ENCODE measurements at places on chromosomes 16 and 17.

GRCh38 chr17:70920416-70920815 is 751.1 kb downstream of the KCNJ2 start:
- no peak for DNase-seq

DNA sequence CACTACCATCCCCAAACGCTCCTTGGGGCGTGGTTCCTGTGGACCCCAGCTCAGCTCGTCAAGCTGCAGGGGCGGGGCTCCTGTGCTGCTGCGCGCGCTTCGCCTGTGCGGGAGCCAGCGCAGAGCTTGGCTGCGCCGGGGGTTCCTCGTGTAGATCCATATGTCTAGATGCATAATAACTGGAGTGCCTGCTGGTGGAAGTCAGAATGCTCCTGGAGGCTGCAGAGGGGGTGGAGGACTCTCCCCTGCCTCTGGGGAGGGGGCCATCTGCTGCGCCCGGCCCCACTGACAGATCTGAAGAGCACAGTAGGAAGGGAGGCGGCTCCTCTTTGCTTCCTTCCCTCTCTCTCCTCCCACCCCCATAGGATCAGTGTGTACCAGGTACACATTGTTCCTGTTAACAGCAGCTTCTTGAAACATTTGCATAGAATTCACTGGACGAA is 4.6 kb downstream of the RASD1 start:
- no peak for DNase-seq

DNA sequence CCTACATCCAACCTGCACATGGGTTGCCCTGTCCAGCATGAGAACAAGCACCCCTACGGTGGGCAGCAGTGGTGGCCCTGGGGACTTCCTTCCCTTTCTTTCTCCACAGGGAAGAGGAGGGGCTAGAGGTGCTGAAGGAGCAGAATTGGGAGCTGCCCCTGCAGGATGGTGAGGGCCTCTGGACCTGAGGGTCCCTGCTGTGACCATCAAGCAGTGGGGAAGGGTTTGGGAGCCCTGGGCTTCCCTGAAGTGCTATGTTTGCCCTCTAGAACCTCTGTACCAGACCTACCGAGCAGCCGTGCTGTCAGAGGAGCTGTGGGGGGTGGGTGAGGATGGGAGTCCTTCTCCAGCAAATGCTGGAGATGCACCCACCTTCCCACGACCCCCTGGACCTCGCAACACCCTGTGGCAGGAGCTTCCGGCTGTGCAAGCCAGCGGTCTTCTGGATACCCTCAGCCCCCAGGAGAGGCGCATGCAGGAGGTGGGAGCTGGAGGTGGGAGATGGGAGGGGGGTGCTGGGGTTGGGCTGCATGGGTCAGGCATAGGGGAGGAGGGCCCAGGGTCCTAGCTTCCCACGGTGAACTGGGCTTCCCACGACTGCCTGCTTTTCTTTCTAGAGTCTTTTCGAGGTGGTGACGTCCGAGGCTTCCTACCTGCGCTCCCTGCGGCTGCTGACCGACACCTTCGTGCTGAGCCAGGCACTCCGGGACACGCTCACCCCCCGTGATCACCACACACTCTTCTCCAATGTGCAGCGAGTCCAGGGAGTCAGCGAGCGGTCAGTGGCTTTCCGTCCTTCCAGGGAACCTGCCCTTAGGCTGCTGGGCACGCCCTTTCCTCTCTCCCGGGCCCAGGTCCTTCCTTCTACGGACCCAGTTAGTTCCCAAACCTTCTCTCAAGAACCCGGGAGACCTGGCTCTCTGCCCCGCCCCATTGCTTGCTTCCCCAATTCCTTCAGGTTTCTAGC is 5.0 kb downstream of the ARHGEF15 start:
- no peak for DNase-seq

DNA sequence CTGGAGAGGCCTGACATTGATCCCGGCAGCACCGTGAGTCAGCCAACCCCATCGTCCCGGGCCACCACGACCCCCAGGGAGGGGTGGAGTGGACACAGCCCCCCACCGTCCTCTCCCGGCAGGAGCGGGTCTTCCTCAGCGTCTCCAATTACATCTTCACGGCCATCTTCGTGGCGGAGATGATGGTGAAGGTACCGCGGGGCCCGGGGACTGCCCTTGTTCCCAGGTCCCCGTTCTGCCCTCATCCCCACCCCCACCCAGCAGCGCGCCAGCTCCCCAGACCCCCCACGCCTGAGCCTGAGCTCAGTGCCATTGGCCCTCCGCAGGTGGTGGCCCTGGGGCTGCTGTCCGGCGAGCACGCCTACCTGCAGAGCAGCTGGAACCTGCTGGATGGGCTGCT is 14.6 kb downstream of the TPSG1 start:
- no peak for DNase-seq

DNA sequence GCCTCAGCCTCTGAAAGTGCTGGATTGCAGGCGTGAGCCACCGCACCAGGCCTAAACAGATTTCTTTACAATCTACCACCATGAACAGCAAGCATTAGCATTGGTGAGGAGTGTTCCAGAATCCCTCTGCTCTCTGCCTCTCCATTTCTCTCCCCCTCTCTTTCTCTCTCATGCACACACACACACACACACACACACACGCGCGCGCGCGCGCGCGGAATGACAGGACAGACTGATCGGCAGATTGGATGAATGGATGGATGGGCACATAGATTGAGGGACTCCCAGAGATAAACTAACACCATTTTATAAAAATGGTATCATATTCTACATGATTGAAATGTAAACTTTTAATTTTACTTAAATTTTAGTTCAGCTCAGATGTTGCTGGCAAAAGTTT is 3.3 kb downstream of the CARD14 start:
- DNase-seq = no peak

DNA sequence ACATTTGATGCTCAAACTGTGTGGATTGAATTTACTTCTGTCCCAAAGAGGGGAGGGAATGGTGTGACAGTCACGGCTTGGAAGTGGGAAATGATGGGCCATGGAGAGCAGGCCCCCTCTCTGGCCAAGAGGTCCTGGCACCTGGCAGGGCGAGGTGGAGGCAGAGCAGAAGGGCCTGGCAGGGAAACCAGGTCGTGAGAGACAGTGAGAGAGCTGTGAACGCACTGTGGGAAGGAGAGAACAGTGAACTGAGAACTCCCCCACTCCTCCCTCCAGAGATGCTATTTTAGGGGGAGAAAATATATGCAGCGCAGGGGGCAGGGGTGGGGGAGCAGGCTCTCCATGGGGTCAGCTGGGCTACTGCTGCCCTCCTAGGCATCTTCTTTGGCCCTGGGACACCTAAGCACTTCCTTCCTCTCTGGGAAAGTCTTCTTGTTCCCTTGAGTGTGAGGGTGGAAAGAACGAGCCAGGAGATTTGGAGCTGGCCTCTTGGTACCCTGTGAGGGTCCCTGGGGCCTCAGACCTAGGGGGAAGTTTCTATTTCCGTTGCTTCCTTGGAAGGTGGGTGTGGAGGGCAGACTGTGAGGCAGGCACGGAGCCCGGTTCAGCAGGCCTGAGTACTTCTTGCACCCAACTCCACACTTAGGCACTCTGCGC is 17.2 kb upstream of the TBX21 start:
- no peak for DNase-seq

GRCh38 chr17:15409721-15410250 is 57.6 kb downstream of the CDRT4 start:
- peak; percentile 94 for DNase-seq

- DNase-seq = peak; percentile 37
These were observed 22.1 kb downstream of the CIBAR2 start for GRCh38 chr16:85090181-85090580.

DNA sequence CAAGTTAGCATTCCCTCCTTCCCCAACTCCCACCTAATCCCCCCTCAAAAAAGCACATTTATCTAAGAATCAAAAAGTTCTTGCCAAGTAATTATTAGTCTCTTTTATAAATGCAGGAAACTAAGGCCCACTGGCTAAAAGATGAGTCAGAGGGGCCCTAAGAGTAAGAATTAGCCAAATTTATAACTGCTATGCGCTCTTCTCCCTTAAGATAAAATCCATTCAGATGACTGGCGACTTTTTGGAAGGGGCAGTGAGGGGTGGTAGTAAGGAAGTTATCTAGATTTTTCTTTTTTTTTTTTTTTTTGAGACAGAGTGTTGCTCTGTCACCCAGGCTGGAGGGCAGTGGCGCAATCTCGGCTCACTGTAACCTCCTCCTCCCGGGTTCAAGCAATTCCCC is 17.1 kb downstream of the ZNF652 start:
- DNase-seq = peak; percentile 37

- peak; percentile 18 for DNase-seq
These were observed 284.6 kb upstream of the CDH5 start for GRCh38 chr16:66081775-66082366.

GRCh38 chr17:82349287-82349701 is 9.8 kb upstream of the TEX19 start:
- DNase-seq = no peak

DNA sequence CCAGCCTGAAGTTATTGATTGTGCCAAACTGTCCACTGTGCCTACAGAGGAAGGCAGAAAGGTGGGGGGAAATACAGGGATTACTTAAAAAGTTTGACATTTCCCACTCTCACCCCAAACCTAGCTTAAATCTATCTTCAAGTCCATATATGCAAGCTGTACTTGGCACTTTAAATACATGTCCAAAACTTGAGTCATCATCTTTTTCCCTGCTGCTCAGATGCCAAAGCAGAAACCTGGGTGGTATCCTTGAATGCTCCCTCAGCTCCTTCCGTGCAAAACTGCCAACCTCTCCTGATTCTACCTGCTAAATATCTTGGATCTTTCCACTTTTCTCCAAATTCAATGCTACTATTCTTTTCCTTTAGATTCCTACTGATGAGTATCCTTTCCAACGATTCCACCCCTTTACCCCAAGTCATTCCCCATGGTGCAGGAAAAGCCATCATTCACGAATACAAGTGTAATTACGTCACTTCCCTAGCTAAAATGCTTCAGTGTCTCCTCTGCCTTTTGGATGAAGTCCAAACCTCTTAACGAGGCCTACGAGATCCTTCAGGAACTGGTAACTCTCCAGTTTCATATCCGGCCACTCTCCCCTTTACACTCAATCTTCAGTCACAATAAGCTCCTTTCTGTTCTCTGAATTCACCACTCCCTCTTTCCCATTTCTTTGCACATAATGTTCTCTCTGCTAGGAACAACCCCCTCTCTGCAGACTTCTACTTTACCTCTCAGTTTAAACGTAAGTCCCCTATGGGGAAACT is 9.3 kb downstream of the BECN1 start:
- peak; percentile 84 for DNase-seq

DNA sequence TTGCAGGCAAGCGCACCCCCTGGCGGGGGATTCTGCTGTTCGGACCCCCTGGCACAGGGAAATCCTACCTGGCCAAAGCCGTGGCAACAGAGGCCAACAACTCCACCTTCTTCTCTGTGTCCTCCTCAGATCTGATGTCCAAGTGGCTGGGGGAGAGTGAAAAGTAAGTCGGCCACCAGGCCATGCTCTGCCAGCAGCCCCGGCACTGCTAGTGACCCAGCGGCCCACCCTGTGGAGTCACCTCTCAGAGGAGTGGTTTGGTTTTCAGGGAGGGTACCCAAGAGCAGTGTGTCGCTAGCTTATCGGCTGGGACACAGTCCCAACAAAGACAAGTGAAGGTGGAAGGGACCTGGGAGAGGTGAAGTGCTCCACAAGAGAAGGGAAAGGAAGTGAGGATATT is 8.2 kb downstream of the VPS4A start:
- DNase-seq = no peak

- no peak for DNase-seq
These were observed 44.8 kb downstream of the CDYL2 start for GRCh38 chr16:80759419-80760162.

DNA sequence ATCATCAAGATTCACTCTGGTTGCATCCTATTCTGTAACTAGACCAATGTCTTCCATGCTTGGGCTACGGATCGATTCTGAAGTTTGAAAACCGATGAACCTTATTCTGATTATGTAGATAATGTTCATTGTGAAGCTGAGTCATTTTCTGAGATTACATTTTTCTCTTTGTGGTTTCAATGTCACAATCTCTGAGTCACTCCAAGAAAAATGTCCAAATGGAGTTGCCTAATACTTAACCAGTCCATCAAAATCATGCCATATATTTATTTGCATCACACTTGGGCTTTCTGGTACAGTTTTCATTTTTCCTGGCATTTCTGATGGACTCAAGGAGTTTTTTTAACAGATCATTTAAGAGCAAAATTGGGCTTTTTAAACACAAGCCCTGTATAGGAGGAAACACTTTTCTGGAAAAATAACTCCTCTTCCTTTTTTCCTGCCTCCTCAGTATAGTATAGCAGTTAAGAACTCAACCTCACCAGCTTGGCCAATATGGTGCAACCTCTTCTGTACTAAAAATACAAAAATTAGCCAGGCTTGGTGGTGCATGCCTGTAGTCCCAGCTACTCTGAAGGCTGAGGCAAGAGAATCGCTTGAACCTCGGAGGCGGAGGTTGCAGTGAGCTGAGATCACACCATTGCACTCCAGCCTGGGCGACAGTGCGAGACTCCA is 17.5 kb downstream of the CACNG3 start:
- DNase-seq = peak; percentile 9

GRCh38 chr17:1077986-1078711 is 81.2 kb downstream of the TIMM22 start:
- DNase-seq = no peak

DNA sequence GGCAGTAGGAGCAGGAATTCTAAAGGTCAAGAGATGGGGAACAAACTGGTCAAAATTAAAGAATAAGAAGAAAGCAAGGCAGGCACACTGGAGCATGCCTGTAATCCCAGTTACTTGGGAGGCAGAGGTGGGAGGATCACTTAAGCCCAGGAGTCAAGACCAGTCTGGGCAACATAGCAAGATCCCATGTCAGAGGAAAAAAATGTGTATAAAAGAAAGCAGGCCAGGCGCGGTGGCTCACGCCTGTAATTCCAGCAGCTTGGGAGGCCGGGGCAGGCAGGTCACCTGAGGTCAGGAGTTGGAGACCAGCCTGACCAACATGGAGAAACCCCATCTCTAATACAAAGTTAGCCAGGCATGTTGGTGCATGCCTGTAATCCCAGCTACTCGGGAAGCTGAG is 43.9 kb downstream of the ZNF207 start:
- no peak for DNase-seq

- no peak for DNase-seq
These were observed 34.2 kb downstream of the ZNF423 start for GRCh38 chr16:49821614-49822282.

- DNase-seq = no peak
These were observed 29.1 kb downstream of the CRHR1 start for GRCh38 chr17:45813048-45813725.

GRCh38 chr16:77896415-77897128 is 108.2 kb downstream of the VAT1L start:
- DNase-seq = no peak

GRCh38 chr16:86215979-86216585 is 294.2 kb upstream of the FOXF1 start:
- no peak for DNase-seq

GRCh38 chr17:31568539-31568938 is 177.1 kb downstream of the RAB11FIP4 start:
- no peak for DNase-seq
